Gastroesophageal sphincter (tissue), 4 donors: ENCODE measurements at places on chromosomes 7 and 10. TPM values are rescaled to one million over a fixed set of nuclear protein-coding genes. Genes with fewer than 3 reads are reported as not detected.

Gene CYP3A4
- not detected for total RNA-seq

GRCh38 chr7:46633630-46634240 is 712.7 kb upstream of the IGFBP3 start:
- ATAC-seq = no peak

GRCh38 chr10:79068562-79069324 is at the start of gene ZMIZ1:
Gene ZMIZ1 (plus strand): TSS chr10:79068966. CDS start chr10:79201633, 132,667 bp downstream.
- ATAC-seq = peak; percentile 57

Gene CCDC136
- 46.9 TPM for total RNA-seq

DNA sequence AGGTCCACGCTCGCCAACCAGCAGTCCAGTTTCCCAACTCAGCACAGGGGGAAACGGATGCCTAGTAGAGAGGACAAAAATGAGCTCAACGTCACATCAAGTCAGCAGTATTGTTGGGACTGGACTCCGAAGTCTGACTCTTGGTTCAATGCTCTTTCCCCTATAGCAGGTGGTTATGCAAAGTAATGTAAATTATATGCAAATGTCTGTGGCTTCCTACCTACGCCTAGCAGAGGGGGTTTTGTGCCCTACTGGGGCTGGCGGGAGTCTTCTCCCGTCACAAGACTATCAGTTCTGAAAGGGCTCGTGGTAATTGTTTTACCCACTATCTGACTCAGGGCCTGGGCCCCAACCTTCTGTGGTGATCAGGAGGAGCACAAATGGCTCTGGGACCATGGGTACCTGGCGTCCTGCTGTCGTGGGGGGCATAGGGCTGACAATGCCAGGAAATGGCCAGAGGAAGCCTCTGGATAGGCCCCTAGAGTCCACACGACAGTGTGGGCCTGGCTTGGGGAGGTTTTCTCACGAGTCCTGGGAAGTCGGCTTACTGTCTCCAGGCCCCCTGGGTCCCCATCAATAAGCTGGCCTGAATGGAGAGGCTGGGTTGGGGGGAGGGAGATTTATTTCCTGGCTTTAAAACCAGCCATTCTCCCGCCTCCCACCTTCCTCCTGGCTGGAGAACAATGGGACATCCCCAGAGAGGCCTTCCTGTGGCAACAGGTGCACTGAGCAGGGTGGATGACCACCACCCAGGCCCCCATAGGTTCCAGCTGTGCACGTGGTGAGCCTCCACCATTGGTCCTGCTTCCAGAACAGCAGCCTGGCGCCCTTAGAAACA is 41.8 kb downstream of the UNC5B start:
- ATAC-seq = no peak

DNA sequence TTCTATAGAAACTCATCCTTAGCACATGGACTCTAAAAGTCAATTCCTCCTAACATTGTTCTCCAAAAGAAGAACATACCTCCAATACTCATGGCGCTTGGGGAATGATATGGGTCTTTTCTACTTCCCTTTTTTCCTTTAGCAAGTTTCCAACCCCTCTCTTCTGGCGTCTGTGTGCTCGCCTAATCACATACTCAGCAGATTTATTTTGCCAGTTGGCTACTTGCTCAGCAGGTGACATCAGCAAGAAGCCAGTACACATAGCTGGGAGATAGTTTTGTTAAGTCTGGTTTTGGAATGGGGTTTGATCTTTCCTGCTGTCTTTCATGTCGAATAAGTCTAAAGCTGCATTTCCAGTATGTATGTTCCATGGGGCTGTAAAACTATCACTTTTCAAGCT is 193.8 kb downstream of the POM121L12 start:
- no peak for ATAC-seq

GRCh38 chr10:86972613-86973380 is 4.5 kb downstream of the ADIRF start:
- no peak for ATAC-seq

Gene GIMAP5
- 43.3 TPM for total RNA-seq

DNA sequence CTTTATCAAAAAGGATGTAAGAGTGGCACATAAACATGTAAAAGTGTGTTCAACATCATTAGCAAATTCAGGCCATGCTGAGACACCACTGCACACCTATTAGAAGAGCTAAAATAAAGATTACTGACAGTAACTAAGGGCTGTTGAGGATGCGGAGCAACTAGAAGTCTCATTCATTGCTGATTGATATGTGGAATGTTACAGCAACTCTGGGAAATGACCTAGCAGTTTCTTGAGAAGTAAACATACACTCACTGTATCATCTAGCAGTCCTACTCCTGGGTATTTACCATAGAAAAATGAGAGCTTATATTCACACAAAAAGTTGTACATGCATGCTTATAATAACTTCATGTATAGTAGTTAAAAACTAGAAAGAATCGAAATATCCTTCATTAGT is 77.3 kb downstream of the CCSER2 start:
- ATAC-seq = no peak

Gene SPDYE2
- not detected for total RNA-seq

DNA sequence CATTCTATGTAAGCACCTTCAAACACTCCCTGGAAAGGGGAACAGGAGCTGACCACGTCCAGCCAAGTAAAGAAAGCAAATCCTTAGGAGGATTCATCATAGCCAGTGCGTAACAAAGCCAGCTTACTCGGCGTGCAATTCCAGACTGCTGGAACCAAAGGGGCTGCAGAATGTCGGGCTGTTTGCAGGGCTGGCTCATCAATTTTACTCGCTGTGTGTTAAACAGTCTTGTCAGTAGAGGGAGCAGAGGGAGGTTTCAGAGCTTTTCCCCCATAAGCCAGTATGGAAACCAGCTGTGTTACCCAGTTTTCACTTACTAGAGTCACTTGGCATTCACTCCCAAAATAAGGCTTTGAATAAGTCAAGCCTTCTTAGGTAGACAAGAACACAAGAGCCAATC is 127.1 kb downstream of the KMT2E start:
- ATAC-seq = no peak

GRCh38 chr7:121945066-121945465 is 72.1 kb downstream of the PTPRZ1 start:
- ATAC-seq = no peak

DNA sequence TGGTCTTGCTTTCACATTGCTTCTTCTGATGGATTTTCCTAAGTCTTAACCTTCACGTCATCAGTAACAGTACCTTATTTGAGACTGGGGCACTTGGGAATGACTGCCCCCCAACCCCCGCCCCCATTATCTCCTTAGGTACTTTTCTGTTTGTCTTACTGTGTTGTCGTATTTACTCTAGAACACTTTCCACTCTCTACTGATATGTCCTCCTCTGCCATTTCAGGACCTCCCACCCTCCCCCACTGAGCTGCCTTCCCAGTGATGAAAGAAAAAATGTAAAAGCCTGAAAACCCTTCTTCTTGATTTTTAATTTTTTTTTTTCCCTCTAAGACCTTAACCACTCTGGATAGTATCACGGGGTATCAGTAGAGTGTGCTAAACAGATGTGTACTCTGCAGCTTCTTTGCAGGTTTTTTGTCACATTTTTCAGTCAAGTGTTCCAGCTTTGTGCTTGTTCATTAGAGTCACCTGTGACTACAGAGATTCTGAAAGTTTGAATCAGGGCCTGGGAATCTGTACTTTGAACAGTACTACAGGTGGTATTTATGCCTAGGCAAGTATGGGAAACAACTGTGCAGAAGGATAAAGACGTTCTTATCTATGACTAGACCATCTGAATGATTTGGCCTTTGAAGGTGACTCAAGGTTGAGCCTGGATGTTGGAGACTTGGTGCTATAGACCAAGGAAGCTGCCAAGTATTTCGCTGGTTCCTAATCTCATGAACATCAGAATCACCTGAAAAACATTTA is 8.3 kb downstream of the CALU start:
- ATAC-seq = no peak

GRCh38 chr7:88586219-88586618 is 173.3 kb upstream of the ZNF804B start:
- ATAC-seq = no peak
